Glomerular endothelial cell (primary cell): ENCODE measurements at places on chromosomes 5 and 9. TPM values are rescaled to one million over a fixed set of nuclear protein-coding genes. Genes with fewer than 3 reads are reported as not detected.

VAV2 gene
- total RNA-seq: 24.8 and 33.7 TPM in 2 replicates

IFNA2 gene
- total RNA-seq: not detected in 2 replicates

ZNF300 gene
- 3.1 and 6.0 TPM in 2 replicates for total RNA-seq

PSAT1 gene
- 15.5 and 22.7 TPM in 2 replicates for total RNA-seq

CDKN2B gene
- total RNA-seq: 36.5 and 49.7 TPM in 2 replicates

PCDHGB5 gene
- total RNA-seq: 17.5 and 27.2 TPM in 2 replicates

IL4 gene
- not detected in 2 replicates for total RNA-seq

CAVIN4 gene
- total RNA-seq: 3.3 and 4.1 TPM in 2 replicates

ADGRD2 gene
- total RNA-seq: not detected in 2 replicates

ADCY2 gene
- not detected in 2 replicates for total RNA-seq

ACOT12 gene
- not detected in 2 replicates for total RNA-seq

VCAN gene
- 70.5 and 96.0 TPM in 2 replicates for total RNA-seq

SPATA31C1 gene
- not detected in 2 replicates for total RNA-seq

ANKRD18A gene
- 0.12 and 0.24 TPM in 2 replicates for total RNA-seq

SARDH gene
- total RNA-seq: 1.3 and 3.4 TPM in 2 replicates

C9orf153 gene
- total RNA-seq: not detected in 2 replicates

CDC20B gene
- total RNA-seq: 0.23 TPM in 1 of 2 replicates, not detected in the other

FGF1 gene
- total RNA-seq: 0.82 and 1.5 TPM in 2 replicates

ATP10B gene
- under 0.01 TPM in 1 of 2 replicates, not detected in the other for total RNA-seq

SLC45A2 gene
- not detected in 2 replicates for total RNA-seq

ITGA2 gene
- total RNA-seq: 50.5 and 69.4 TPM in 2 replicates

OR1Q1 gene
- not detected in 2 replicates for total RNA-seq

FAT2 gene
- total RNA-seq: 0.06 and 0.10 TPM in 2 replicates

NSA2 gene
- 57.9 and 127 TPM in 2 replicates for total RNA-seq

SLC6A18 gene
- not detected in 2 replicates for total RNA-seq

WHRN gene
- total RNA-seq: 0.68 and 1.9 TPM in 2 replicates

SIGMAR1 gene
- total RNA-seq: 105 and 134 TPM in 2 replicates

EDIL3 gene
- total RNA-seq: 29.7 and 45.9 TPM in 2 replicates

CD180 gene
- total RNA-seq: not detected in 2 replicates

PCDHGA3 gene
- total RNA-seq: 1.6 and 4.0 TPM in 2 replicates

OTULINL gene
- 0.34 and 1.4 TPM in 2 replicates for total RNA-seq

IFNA21 gene
- total RNA-seq: not detected in 2 replicates

CDH6 gene
- 6.7 and 22.1 TPM in 2 replicates for total RNA-seq

SPINK13 gene
- not detected in 2 replicates for total RNA-seq

MARCOL gene
- total RNA-seq: not detected in 2 replicates

FAM78A gene
- 8.2 and 25.2 TPM in 2 replicates for total RNA-seq

GPR151 gene
- total RNA-seq: not detected in 2 replicates

MELK gene
- total RNA-seq: 10.1 and 14.7 TPM in 2 replicates

TSC1 gene
- 25.0 and 37.1 TPM in 2 replicates for total RNA-seq

SNX18 gene
- total RNA-seq: 29.2 and 30.9 TPM in 2 replicates

MPDZ gene
- total RNA-seq: 40.9 and 50.1 TPM in 2 replicates

NR2F1 gene
- total RNA-seq: 18.1 and 55.4 TPM in 2 replicates

KIF4B gene
- 0.23 and 0.39 TPM in 2 replicates for total RNA-seq

SOWAHA gene
- not detected in 2 replicates for total RNA-seq
